ENCODE measurements at places on chromosomes 2 and 18. TPM values are rescaled to one million over a fixed set of nuclear protein-coding genes. Genes with fewer than 3 reads are reported as not detected.

- DNase-seq: no peak
Measured at GRCh38 chr2:158573739-158574138, 117.0 kb downstream of the PKP4 start.

GRCh38 chr18:51867767-51868166 lies 472.2 kb upstream of the DCC start:
- DNase-seq: no peak

DNA sequence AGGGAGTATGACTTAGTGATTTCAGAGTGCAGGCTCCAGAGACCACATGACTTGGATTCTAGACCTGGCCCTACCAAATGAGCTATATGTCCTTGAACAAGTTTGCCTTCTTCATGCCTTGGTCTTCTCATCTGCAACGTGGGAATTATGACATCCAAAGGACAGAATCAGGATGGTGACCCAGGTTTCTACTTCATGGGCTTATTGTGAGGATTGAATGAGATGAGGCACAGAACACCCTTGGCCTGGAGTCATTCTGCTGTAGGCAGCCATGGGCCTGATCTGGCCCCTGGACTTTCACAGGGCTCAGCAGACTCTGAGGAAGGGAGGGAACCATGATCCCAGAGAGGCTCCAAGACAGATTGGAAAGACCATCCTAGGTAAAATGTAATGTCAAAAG lies 85.6 kb upstream of the HAAO start:
- DNase-seq: no peak

- DNase-seq: no peak
Measured at GRCh38 chr2:204900487-204900886, 355.2 kb downstream of the PARD3B start.

- DNase-seq: peak; percentile 69
Measured at GRCh38 chr2:218658671-218659257, 659 bp downstream of the ZNF142 start.

DNA sequence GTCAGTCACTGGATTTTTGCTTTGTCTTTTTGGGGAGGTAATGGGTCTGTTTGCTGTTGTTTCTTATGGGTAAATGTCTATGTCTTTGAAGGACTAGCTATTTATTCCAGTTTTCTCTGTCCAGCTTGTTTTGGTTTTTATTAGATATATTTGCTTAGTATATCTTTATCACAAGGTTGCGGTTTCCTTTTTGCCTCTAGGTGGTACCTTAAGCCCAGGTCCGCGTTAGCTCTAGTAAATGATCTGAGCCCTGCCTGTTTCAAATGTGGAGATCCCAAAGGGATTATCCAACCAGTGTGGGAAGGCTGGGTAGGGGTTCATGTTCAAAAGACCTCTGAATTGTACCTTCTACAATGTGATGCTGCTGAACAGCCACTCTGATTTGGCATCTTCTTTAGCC lies 114.5 kb downstream of the MYO3B start:
- DNase-seq: no peak

DNA sequence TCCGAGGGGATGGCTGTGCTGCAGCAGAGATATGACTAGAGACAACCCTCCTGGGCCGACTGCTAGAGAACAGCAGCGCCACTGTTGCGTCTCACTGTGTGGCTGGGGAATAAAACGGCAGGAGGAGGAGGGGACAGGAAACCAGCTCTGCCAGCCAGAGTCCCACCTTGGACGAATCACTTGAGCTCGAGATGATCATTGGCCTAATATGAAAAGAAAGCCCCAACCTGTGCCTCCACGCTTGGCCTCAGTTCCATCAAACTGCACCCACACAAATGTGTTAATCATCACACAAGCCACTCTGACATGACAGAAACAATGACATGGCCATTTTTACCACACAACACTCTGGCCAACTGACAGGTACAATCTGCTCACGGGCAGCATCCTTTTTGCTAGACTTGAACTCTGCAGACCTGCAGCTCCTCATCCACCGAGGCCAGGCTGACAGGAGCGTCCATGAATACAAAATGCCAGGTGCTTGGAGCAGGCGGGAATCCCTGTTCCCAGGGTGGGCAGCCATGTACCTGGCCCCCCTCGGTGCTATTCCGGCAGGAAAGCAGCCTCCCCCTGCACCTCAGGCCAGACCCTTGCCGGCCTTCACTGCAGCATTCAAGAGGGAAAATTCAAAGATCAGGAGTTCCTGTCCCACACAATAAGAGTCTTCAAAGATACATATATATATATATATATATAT lies 52.3 kb downstream of the PARD6G start:
- no peak for DNase-seq

GRCh38 chr2:104703669-104704068 lies 150.2 kb upstream of the POU3F3 start:
- no peak for DNase-seq

DNA sequence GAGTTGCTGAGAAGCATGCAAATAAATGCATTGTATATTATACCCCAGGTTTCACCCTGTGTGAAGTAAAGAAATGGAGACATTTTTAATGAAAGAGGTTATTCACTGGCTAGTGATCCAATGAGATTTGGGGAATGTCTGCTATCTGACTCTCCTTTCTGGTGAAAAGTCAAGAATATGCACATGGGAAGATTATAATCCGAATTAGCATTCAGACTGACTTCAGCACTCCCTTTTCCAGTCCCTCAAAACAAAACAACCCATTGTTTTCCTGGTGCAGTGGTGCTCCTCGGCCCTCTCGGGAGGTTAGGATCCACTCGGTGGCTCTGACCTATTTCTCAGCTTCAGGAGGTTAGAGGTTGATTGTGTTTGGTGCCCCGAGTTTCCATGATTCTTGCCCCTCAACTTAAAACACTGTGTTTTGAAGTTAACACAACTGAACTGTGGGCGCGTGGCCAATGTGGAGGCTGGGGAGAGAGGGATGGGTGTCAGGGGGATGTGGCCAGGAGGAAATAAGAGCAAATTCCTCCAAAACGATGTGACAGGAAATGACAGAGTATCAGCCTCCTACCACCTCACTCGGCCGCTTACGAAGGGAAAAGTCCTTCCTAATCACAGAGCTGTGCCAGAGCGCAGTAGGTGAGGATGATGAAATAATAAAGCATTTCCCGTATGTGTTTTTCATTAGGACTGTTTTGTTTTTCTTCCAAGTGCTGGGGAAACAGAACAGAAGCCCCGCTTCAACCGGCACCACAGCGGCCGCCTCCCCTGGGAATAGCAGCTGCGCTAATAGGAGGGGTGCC lies 440.1 kb downstream of the MTX2 start:
- DNase-seq: no peak

DNA sequence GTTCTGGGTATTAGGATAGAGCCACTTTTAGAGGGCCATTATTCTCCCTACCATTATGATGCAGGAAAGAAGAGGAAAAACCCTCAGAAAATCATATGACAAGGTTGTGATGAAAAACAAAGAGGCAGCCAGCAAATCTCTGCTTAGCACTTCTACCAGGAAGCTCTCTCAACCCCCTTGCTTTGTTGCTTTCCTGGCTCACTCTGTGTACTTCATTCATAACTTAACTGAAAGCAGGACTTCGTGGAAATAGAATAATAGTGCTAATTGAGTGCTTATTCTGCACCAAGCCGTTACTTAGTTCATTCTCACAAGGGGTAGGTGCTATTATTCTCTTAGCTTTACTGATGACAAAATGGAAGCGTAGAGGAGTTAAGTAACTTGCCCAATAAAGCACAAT lies 354.1 kb downstream of the HRH4 start:
- no peak for DNase-seq

DNA sequence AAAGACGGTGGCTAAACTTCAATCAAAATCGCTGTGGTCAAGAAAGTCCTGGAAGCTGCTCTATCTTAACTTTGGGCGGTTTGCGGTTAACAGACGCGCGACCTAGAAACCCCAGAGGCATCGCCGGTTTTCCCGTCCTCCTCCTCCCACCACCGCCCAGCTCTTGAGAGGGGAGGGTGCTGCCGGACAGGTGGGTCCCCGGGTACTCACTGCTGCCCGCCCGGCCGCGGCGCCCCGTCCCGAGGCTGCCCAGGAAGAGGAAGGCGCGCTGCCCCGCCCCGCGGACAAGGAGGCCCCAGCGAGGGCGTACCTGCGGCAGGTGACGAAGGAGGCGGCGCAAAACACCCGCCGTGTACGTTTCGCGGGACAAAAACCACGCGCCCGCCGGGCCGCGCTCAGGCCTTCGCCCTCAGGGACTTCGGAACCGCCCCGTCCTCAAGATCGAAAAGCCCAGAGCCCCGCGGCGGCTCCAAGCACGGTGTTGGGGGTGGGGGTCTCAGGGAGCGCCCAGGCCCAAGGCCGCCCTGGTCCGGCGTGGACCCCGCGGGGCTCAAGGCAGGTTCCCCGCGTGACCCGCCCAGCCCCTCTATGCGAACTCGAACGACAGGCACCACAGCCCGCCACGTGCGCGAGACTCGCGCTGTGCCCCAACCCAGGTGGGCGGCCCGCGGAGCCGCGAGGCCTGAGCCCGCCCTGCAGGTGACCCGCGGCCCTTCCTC lies at the start of gene SH3YL1:
Gene SH3YL1, minus strand, starts transcription at position 259 of the 719 bp plus-strand sequence. Its CDS starts 48 bp downstream, at position 211.
- peak; percentile 88 for DNase-seq

- DNase-seq: no peak
Measured at GRCh38 chr2:53985646-53986045, 14.9 kb upstream of the PSME4 start.

GRCh38 chr2:38070438-38070837 lies 5.5 kb downstream of the CYP1B1 start:
- no peak for DNase-seq

GRCh38 chr2:181258720-181259119 lies 198.5 kb upstream of the ITGA4 start:
- DNase-seq: no peak

DNA sequence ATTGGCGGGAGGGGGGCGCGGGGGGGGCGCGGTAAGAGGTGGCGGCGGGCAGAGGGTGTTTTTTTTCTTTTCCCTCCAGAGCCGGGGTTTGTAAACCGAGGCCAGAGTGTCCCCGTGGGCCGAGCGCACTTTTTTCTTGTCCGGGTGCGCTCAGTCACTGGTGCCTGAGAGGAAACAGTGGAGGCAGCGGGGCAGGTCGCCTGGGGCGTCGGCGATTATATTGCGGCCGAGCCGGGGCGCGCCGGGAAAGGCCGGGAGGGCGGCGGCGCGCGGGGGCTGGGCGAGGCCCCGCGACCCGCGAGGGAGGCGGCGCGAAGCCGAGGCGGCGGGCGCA lies 275 bp downstream of the HOXD8 start:
- DNase-seq: no peak

DNA sequence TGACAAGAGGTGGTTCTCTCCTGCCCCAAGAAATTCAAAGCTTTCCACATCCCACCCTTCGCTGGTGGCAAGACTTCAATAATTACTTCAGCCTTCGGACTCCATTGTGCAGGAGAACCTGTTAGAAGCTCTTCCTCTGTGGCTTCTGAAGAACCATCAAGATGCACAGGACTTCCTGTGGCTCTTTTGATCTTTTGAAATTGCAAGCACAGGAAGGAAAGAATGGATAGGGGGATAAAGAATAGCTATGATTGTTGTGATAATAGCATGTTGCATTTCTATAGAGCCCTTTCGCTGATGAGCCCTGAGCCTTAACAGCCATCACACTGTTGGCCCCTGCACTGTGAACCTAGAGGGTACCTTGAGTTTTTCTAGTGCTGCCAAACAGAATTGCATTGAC lies 7.4 kb downstream of the EPAS1 start:
- no peak for DNase-seq

GRCh38 chr18:48027401-48027963 lies 97.0 kb upstream of the SMAD2 start:
- no peak for DNase-seq

DNA sequence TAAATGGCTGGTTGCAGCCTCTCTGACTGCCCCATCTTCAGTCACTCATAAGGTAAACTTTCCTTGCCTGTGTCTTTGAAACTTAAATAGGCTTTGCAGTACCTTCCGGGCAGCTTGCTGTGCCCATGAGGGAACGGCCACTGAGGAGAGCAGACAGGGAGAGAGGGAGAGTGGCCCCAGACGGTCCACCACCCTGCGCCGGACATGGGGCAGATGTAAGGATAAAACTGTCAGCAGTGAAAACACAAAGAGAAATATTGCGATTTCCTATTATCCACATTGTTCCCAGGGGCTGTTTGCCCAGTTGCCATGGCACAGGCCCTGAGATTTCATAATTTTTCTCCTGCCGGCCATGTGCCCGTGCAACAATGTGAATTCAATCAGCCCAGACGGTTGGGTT lies 265.9 kb upstream of the SALL3 start:
- DNase-seq: no peak

GRCh38 chr2:26850000-26850431 lies 2.1 kb downstream of the DPYSL5 start:
- DNase-seq: no peak

GRCh38 chr2:120230515-120231471 lies 7.6 kb upstream of the TMEM185B start:
- peak; percentile 56 for DNase-seq

DNA sequence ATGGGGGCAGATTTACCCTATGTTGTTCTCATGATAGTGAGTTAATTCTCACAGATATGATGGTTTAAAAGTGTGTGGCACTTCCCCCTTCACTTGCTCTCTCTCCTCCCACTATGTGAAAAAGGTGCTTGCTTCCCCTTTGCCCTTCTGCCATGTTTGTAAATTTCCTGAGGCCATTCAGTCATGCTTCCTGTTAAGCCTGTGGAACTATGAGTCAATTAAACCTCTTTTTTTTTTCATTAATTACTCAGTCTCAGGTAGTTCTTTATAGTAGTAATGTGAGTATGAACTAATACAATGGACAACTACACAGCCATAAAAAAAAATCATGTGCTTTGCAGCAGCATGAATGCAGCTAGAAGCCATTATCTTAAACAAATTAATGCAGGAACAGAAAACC lies 118.5 kb downstream of the CALCRL start:
- no peak for DNase-seq

GRCh38 chr2:2834105-2834504 lies 503.0 kb upstream of the MYT1L start:
- no peak for DNase-seq

GRCh38 chr2:85992611-85993010 lies 103.8 kb upstream of the ST3GAL5 start:
- DNase-seq: no peak

DNA sequence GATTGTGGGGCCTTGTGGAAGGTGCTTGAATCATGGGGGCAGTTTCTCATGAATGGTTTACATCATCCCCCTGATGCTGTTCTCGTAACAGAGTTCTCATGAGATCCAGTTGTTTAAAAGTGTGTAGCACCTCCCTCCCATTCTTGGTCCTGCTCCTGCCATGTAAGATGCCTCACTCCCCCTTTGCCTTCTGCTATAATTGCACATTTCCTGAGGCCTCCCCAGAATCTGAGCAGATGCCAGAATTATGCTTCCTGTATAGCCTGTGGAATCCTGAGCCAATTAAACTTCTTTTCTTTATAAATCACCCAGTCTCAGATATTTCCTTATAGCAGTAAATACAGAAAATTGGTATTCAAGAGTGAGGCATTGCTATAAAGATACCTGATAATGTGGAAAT lies 15.6 kb upstream of the WDR75 start:
- no peak for DNase-seq

GRCh38 chr2:58731488-58731869 lies 490.4 kb upstream of the FANCL start:
- DNase-seq: no peak

Gene C2orf80
- total RNA-seq: not detected

Gene LHCGR
- not detected for total RNA-seq

Gene KCNG2
- total RNA-seq: 0.32 TPM

Gene EPB41L3
- total RNA-seq: 43.3 TPM

Gene UGT1A10
- 82.9 TPM for total RNA-seq

Gene ID2
- total RNA-seq: 108 TPM

Gene KIAA2012
- total RNA-seq: not detected

Gene LOXL3
- 4.7 TPM for total RNA-seq

Gene MRPL30
- total RNA-seq: 25.9 TPM

Gene SLC35F5
- 121 TPM for total RNA-seq

Gene CNGA3
- total RNA-seq: 0.35 TPM

Gene RETSAT
- total RNA-seq: 145 TPM

Gene IL36A
- not detected for total RNA-seq
